ENCODE measurements at places on chromosomes 3 and 15.

- peak; percentile 16 for DNase-seq
These were observed 66.8 kb downstream of the FAIM start for GRCh38 chr3:138675393-138675792.

DNA sequence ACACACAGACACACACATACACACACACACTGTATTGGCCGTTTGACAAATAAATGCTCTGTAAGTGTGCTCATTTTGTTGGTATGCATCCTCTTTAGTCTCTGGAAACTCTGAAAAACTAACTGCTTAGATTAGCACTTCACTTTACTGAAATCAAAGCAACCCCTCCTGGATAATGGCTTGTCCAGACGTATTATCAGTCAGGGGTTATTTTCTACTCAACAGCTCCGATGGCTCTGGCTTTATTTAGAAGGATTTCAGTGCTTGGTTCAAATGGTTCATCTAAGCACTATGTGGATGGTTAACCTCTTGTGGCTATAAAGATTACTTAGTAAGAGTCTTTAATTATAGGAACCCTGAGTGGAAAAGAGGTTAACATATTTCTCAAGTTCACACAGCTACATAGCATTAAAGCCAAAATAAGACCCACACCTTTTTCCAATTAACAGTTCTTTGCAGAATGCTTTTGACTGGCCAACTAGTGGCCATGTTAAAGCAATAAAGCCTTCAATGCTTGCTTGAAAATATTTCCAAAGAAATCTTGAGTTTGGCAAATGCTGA lies 516.1 kb upstream of the NAALADL2 start:
- no peak for DNase-seq

DNA sequence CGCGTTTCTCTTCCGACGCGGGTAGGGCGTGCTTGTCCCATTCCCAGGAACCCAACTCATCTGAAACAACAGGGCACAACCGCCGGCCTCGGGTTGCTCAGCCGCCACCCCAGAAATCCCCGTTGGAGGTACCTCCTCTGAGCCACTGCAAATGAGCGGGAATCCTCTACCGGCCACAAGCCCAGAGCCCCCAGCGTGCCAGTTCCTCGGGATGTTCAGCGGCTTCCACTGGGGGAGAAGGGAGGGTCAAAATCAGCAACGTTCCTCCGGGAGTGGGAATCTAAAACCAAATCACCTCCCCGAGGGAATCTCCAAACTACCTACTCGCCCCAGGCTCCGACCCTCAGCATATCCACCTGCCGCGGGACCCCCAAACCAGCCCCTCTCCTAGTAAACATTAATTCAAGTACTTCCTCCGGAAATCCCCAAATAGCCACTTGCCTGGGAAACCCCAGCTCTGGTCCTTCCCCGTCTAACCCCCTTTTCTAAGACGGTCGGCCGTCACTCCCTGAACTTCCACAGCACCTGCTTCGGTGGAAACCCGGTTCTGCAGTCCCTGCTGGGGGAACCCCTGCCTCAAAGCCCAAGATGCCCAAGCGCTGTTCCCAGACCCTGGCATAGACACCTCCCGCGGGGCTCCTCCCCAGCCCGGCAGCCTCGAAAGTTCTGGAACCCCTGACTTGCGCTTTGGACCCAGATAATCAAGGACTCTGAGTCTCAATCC lies 887 bp downstream of the OXTR start:
- DNase-seq, result peak; percentile 34

DNA sequence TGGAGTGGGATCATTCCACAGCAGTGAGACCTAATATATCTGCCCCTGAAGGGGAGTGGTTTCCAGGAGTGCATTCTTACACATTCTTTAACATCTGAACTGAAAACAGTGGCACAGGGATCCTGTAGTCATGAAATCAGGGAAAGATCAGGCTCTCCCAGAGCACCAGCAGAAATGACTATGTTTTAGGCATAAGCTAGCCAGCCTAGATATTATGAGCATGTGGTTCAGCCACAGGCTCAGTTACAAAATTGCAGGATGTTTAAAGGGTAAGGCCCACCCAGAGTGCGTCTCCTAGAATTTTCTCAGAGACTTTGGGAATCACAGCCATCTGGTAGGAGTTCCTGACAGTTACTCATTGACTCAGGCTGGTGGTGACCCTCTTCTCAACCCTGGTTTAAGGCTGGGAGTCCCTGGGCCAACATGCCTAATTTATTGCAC lies 20.9 kb downstream of the FSTL1 start:
- DNase-seq, result peak; percentile 56

DNA sequence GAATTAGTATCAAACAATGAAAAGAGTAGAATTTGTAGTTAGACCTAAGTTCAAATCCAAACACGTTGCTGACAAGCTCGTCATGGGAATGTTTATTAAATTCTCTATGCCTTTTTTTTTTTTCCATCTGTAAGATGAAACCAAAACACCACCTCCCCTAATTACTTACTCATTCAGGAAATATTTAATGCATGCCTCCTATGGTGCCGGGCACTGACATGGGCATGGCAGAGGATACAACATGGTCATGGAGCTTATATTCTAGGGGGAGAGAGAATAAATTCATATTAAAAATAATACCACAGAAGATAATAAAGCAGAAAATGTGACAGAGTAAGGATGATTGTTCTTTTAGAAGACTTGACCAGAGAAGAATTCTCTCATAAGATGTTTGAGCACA lies 215.8 kb downstream of the RYR3 start:
- DNase-seq, result no peak

- peak; percentile 35 for DNase-seq
These were observed 88.5 kb downstream of the XXYLT1 start for GRCh38 chr3:195182470-195182795.

GRCh38 chr15:69804786-69805185 lies 292.9 kb downstream of the TLE3 start:
- DNase-seq, result no peak

DNA sequence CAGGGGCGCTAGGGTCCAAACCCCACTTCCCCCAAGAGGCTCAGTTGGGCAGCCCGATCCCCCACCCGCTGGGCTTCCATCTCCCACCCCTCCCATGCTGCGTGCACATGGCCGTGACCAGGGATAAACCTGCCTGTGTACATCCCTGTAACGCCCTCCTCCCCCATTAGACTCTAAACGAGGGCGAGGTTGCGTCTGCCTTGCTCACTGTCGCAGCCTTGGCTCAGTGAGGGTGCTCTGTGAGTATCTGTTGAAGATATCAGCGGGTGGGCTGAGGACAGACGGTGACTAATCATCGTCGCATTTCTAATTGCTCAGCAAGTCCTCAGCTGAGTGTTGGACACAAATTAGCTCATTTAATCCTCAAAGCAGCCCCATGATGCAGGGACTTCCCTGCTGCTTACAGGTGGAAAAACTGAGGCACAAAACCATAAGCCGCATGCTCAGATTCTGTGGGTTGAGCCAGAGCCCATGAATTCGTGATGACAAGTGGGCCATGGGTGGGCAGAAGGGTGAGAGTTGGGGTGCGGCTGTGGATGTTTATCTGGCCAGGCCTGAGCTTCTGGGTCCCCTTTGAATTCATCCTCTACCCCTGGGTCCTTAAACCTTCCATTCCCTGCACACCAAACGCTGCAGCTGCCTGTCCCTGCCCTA lies 26.0 kb downstream of the FBLN2 start:
- no peak for DNase-seq

- no peak for DNase-seq
These were observed 52.7 kb upstream of the SCAANT1 start for GRCh38 chr3:63964681-63965485.

- peak; percentile 100 for DNase-seq
These were observed 57.0 kb upstream of the NR2F2 start for GRCh38 chr15:96273317-96274086.

- DNase-seq, result no peak
These were observed 180.5 kb downstream of the RSL24D1 start for GRCh38 chr15:55016225-55016624.

DNA sequence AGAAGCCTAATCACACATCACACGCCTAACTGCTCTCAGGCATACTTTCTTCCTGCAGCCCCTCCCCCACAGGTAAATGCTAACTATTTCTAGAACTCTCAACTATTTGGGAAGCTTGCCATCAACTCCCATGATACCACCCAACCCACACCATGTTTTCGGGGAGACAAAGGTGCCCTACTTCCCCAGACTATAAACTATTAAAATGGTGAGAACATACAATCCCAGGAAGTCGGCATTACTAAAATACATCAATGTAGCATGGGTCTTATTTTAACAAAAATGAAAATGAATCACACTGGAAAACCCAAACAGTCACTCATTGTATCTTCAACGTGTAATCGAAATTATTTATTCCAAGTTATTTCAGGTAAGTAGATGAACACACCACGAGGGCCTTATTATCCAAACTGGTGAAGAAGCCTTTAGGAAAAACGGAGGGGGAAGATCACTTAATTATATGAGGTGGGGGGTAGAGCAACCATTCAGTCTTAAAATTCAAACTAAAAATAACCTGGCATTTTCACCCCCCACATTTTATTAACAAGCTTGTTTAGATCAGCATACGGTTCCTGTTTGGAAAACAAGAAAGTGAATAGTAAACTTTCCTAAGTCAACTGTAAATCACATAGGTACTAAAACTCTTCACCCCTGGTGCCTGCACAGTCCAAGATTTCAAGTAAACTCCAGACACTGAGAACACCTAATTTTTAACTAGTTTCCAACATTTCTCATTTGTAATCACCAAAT lies 1.9 kb downstream of the TBL1XR1 start:
- peak; percentile 78 for DNase-seq

DNA sequence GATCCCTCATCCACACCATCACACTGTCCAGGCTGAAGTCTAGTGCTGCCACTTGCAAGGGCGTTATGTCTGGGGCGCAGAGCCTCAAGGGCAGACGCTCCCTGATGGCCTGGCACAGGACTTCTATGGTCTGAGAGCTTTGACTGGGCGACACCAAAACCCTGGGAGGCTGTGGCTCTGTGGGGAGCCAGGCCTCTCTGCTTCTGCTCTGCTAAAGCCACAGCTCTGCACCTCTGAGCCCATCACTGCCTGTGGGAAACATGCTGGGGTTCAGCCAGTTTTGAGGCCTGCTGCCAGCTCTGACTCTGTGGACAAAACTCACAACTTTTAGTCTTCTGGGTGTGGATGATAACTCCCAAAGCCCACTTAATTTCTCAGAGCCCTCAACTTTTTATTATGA lies 6.3 kb upstream of the LCTL start:
- no peak for DNase-seq

DNA sequence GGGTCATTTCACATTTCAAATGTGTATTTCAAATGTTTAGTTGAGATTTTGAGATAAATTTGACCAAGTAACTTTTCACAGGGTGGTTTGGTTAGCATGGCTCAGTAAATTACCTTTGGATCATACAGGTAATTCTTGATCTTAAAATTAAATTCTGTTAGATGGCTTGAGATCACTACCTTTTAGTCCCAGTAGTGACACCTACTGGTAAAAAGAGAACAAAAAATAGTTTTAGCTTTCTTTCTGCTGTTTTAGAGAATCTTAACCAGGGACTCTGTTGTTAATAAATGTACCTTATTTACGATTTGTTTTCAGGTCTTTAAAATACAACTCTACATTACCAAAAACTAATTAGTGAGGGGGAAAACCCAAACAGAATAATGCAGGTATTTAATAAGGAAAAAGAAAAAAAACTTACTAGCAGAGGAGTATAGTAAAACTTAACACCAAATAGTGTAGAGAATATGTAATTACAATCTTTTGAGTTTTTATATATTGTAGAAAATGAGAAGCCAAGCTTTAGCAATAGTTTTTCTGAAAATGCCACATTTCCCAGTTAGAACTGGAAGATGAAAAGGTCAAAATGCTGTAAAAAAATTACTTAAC lies 620.3 kb upstream of the AGTR1 start:
- DNase-seq, result peak; percentile 38

DNA sequence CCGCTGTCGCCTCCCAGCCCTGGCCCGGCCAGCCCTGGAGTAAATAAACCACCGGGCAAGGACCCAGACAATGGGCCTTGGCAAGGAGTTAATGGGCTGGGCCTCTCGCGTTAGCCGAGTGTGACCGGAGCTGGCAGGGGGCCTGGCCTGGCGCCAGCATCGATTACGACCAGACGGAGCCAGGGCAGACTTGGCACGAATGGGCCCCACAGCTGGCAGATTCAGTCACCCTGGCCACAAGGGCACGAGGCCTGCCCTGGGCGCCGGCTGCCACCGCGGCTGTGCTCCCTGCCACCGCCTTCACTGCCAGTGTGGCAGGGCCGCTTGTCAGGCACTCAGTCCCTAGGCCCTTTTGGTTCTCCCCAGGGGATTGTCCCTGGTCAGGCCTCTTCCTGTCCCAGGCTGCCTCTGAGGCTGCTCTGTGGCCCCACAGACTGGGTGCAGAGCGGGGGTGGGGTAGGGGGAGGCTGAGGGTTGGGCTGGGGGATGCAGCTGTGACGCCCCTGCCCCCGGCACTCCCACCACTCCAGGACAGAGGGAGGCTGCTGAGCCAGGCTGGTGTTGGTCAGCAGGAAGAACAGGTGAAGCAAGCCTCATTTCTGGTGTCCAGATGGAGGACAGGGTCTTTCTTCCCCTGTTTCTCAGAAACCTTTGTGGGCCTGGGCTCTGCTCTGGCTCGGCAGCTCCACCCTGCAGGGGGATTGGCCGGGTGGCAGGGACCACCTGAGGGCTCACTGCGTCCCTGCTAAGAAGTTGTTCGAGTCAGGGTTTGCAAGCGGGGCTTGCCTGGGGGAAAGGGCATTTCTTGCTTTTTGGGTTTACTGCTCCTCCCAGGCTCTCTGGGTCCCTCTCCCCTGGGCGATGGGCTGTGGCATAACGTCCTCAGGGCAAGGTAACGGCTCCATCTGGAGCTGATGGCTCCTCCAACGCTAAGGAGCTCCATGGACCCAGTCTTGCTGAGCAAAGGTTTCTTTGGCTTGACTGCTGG lies 30.5 kb upstream of the SRP14 start:
- DNase-seq, result peak; percentile 96

- no peak for DNase-seq
These were observed 94.2 kb downstream of the PLXNA1 start for GRCh38 chr3:127077068-127077467.

- DNase-seq, result no peak
These were observed 17.6 kb upstream of the CD47 start for GRCh38 chr3:108108416-108108815.
